ENCODE measurements at places on chromosomes 7 and 10.

DNA sequence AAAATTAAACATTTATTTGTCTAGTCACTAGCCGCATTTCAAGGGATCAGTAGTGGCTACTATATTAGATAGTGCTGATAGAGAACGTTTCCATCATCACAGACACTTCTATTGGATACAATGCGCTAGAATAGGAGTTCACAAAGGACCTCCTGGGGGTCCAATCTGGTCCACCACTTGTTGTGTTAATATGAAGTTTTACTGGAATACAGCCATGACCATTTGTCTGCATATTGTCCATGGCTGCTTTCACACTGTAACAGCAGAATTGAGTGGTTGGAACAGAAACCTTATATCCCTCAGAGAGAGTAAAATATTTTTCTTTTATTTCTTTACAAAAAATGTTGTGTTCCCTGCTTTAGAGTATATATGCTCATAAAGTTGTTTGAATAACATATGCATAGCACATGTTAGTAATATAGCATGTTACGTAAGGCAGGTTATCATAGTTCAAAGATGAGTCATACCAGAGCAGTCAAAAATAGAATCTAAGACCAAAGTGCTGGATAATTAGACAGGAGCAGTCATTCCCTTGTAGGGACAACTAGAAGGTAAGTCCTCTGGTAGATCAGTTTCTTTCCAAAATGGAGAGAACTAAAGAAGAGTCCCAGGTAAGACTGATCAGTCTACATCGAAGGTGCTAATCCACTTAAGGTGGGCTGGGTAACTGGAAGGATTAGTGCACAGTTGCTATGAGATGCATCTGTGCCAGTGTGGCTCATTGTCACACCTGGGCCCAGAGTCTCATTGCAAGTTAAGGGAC, 14.9 kb downstream of the BZW2 start:
- no peak for DNase-seq

GRCh38 chr7:154931906-154932305, 71.0 kb downstream of the PAXIP1 start:
- no peak for DNase-seq

- no peak for DNase-seq
These were observed 74.7 kb upstream of the FZD8 start for GRCh38 chr10:35716776-35717175.

- DNase-seq, result no peak
These were observed 12.5 kb upstream of the SLC18A3 start for GRCh38 chr10:49597426-49598163.

DNA sequence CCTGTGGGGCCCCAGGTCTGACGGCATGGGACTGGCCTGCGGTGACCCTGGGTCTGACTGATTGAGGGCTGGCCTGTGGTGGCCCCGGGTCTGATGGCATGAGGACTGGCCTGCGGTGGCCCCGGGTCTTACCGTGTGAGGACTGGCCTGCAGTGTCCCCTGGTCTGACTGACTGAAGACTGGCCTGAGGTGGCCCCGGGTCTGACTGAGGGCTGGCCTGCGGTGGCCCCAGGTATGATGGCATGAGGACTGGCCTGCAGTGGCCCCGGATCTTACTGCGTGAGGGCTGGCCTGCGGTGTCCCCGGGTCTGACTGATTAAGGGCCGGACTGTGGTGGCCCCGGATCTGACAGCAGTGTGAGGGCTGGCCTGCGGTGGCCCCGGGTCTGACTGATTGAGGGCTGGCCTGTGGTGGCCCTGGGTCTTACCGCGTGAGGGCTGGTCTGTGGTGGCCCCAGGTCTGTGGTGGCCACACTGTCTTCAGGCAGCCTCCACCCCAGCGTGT, 10.9 kb downstream of the JAKMIP3 start:
- DNase-seq, result no peak

DNA sequence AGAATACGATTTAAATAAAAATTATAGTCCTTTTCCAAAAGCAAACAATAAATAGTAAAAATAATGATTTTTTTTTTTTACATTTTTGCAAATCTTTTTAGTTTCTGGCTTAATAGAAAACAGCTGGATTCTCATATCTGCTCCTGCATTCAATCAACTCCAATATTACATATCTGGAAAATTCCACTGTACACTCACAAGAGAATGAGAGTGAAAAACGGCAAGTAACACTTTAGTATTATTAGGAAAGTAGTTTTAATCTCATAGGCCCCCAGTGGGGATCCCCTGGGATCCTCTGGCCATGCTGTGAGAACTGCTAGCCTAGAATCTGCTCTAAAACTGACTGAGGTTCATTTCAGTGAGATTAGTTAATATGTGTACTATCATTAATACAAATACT, 128.6 kb upstream of the LRRN3 start:
- DNase-seq, result no peak

Measured in NCI-H1930 (cell line).